ENCODE measurements at places on chromosomes 2 and 18. TPM values are rescaled to one million over a fixed set of nuclear protein-coding genes. Genes with fewer than 3 reads are reported as not detected.

The DSC2 gene
- 1.1 TPM for total RNA-seq

The TLK1 gene
- 7.0 TPM for total RNA-seq

The SLC5A7 gene
- not detected for total RNA-seq

The ST8SIA5 gene
- not detected for total RNA-seq

The C2orf78 gene
- total RNA-seq = not detected

The SMYD1 gene
- not detected for total RNA-seq

The HOXD3 gene
- not detected for total RNA-seq

The NEU2 gene
- not detected for total RNA-seq

The TUBA3D gene
- total RNA-seq = not detected

The ITPRID2 gene
- 67.2 TPM for total RNA-seq

The TFCP2L1 gene
- not detected for total RNA-seq

The CPS1 gene
- total RNA-seq = 10.5 TPM

The IL1RL1 gene
- total RNA-seq = 25.8 TPM

The PDE11A gene
- not detected for total RNA-seq

The CLIP4 gene
- total RNA-seq = 28.8 TPM

The TDRD15 gene
- total RNA-seq = not detected

The GTF3C2 gene
- total RNA-seq = 31.6 TPM

The SUPT7L gene
- total RNA-seq = 16.1 TPM

The CPLX4 gene
- not detected for total RNA-seq

The TRIM54 gene
- not detected for total RNA-seq

The ST6GAL2 gene
- not detected for total RNA-seq

The SKA1 gene
- 2.7 TPM for total RNA-seq

The PSMG2 gene
- total RNA-seq = 70.1 TPM

The PSMA8 gene
- not detected for total RNA-seq

The DES gene
- not detected for total RNA-seq

The CPO gene
- total RNA-seq = not detected

The TWIST2 gene
- 42.2 TPM for total RNA-seq

The EFHD1 gene
- total RNA-seq = 2.1 TPM

The ALPI gene
- total RNA-seq = not detected

The REG3G gene
- not detected for total RNA-seq

The SPATA3 gene
- not detected for total RNA-seq

The GBX2 gene
- not detected for total RNA-seq

The TMEM247 gene
- total RNA-seq = not detected

The FIGN gene
- 0.36 TPM for total RNA-seq

The BBS5 gene
- 5.0 TPM for total RNA-seq

The STPG4 gene
- total RNA-seq = not detected

The M1AP gene
- total RNA-seq = not detected

The PRKCE gene
- total RNA-seq = 13.1 TPM

The YWHAQ gene
- total RNA-seq = 183 TPM

The ZNF892 gene
- total RNA-seq = 0.18 TPM

The KCNIP3 gene
- 4.4 TPM for total RNA-seq

The GPR45 gene
- total RNA-seq = not detected

The FRZB gene
- total RNA-seq = 0.49 TPM

The SP5 gene
- not detected for total RNA-seq

The MARCO gene
- not detected for total RNA-seq

The KIF1A gene
- total RNA-seq = not detected

The RNU2-63P gene
- total RNA-seq = not detected

The CTLA4 gene
- not detected for total RNA-seq

The CDK15 gene
- not detected for total RNA-seq

The DSG2 gene
- total RNA-seq = 1.6 TPM

The MAT2A gene
- 86.3 TPM for total RNA-seq

Measured in cardiac atrium fibroblast (primary cell).